ENCODE measurements at places on chromosomes 12 and 14.

GRCh38 chr12:57552306-57552651 is 2.4 kb downstream of the KIF5A start:
- no peak for DNase-seq

DNA sequence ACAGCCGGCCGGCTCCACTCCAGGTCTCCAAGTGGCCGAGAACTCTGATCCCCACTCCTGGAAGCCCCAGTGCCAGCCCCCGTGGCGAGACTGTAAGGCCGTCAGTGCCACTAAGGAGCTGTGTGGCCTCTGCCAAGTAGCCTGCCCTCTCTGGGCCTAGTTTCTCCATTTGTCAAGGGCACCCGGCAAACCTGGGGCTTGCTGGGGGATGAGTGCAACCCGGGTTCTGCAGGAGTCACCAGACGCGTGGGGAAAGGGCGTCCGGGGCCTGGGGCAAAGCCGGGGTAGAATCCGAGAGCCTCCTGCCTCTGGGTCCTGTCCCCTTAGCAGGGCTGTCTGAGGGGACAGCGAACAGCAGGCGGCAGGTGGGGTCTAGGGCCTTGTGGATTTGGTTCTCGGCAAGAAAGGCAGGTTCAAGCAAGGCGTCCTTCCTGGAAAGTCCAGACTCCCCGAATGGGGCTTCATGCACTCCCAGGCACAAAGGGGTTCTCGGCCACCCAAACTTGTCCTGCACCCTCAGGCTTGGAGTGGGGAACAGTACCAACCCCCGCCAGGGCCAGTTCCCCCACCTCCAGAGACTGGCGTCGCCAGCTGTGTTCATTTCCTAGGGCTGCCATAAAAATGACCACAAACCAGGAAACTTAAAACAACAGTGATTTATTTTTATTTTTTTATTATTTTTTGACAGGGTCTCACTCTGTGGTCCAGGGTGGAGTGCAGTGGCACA is 56.0 kb downstream of the NCOR2 start:
- DNase-seq, result no peak

- no peak for DNase-seq
Measured at GRCh38 chr12:120361506-120362208, 7.3 kb downstream of the MSI1 start.

GRCh38 chr14:79093531-79093930 is 923.4 kb downstream of the NRXN3 start:
- DNase-seq, result no peak

DNA sequence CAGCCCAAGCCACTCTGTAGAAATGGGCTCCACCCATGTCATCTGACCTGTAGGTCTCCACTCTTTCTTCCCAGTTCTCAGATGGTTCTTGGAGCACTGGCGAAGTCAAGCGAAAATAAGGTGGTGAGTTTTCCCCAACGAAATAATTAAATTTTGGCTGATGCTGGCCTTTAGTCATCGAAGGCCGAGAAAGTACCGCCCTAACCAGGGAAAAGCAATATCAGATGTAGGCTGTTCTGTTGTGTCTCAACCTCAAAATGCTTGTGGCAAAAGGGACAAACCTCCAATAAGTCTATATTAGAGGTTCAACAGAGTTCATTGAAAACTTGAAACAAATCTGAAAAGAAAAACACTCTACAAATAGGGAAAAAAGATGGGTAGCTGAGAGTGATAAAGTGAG is 48.6 kb upstream of the BCAT1 start:
- no peak for DNase-seq

- no peak for DNase-seq
Measured at GRCh38 chr12:112842441-112842840, 50.9 kb downstream of the RPH3A start.

GRCh38 chr12:56252649-56253048 is 5.5 kb downstream of the ANKRD52 start:
- DNase-seq, result no peak

DNA sequence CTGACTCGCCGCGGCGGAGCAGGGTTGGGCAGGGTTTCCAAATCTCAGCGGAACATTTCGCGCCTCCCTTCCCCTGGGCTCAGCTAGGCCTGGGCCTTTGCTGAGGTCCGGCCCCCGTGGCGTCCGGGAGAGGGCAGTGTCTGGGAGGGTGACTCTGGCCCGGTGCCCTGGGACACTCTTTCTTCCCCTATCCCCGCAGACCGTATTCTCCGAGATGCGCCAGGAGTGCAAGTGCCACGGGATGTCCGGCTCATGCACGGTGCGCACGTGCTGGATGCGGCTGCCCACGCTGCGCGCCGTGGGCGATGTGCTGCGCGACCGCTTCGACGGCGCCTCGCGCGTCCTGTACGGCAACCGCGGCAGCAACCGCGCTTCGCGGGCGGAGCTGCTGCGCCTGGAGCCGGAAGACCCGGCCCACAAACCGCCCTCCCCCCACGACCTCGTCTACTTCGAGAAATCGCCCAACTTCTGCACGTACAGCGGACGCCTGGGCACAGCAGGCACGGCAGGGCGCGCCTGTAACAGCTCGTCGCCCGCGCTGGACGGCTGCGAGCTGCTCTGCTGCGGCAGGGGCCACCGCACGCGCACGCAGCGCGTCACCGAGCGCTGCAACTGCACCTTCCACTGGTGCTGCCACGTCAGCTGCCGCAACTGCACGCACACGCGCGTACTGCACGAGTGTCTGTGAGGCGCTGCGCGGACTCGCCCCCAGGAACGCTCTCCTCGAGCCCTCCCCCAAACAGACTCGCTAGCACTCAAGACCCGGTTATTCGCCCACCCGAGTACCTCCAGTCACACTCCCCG is 3.0 kb downstream of the WNT1 start:
- peak; percentile 6 for DNase-seq

GRCh38 chr14:68230950-68231717 is 411.6 kb downstream of the RAD51B start:
- DNase-seq, result no peak

DNA sequence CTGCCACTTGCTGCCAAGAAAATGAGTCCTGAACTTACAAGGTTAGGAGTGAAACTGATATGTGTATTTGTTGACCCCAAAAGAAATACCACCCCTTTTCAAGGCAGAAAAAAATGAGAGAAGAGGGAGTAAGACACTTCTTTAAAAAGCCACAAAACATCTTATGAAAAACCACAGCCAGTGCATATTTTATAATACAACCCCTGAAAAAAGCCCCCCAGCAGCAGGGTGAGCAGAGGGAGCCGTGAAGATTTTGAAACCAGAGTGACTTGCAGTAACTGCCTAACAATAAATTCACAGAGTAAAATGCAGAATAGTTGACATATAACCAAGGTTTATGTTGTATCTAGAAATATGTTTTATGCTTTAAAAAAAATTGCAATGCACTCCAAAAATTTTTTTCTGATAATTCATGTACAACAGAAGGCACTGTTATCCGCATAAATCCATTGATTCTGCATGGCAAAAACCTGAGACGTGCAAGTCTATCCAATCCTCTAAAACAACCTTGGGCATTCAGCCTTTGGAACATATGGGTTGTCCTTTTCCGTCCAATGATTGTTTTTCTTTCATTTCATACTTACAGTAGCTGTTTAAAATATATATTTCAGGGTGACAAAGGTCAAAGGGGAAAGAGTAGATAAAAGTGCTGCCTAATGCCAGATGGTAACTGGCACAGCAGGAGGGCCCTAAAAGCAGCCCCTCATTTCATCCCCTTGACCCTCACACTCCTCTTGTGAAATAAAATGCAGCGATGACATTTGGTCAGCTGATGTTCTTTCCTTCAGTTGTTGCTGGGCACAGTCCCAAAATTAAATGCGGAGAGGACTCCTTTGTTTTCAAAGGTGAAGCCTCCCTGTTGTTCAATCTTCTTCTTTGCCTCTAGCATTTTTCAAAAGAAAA is 65.3 kb downstream of the IPO8 start:
- no peak for DNase-seq

DNA sequence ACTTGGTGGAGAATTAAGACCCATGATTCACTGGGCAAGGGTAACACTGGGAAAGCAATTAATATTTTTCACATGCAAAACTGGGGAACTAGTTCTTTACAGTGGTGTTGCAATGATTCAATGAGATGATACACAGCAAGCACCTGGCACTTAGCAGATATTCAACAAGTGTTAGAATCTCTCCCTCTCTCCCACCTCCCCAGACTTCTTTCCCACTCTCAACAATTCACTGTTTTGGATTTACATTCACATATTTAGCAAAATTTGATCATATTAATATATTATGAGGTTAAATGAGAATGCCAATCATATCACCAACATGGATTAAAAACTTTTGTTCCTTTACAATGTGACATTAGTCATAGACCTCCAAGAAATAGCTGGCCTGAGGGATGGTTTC is 223.1 kb upstream of the GRIP1 start:
- DNase-seq, result peak; percentile 39

GRCh38 chr12:104455578-104456416 is 951 bp upstream of the CHST11 start:
- DNase-seq, result no peak

- DNase-seq, result no peak
Measured at GRCh38 chr12:20722142-20722541, 27.0 kb downstream of the SLCO1C1 start.

- peak; percentile 6 for DNase-seq
Measured at GRCh38 chr12:56836800-56837663, 73.9 kb downstream of the HSD17B6 start.

DNA sequence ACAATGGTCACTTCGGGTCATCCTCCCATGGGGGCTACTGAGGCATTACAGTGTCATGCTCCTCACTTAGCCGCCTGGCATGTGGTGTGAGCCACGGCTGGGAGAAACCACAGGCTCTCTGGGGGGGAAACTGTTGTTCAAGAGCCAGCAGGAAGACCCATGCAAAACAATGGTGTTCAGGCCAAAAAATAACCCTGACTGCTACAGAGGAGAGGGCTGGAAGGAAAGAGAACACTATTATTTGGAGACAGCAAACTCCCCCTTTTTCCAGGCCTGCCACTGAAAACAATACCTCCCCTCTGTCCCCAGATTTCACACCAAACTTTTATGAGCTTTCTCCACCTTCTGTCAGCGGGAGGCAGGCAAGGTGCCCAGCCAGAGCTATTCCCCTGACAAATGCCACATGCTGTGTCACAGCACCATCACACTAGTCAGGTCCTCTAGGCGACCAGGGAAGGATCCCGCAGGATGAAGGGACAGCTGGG is 83.7 kb downstream of the CHGA start:
- no peak for DNase-seq

DNA sequence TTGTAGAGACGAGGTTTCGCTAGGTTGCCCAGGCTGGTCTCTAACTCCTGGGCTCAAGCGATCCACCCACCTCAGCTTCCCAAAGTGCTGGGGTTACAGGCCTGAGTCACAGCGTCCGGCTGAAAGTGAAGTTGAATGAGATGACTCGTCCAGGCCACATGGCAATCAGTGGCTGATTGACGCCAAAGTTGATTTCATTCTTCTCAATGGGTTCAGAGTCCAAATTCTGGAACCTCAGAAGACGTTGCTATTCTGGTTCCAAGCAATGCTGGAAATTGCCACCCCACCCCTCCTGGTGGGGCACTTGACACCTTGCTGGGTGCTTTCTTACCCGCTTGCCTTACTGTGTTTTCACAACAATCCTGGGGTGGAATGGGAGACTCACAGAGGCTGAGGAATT is 14.9 kb downstream of the ABCB9 start:
- DNase-seq, result no peak

DNA sequence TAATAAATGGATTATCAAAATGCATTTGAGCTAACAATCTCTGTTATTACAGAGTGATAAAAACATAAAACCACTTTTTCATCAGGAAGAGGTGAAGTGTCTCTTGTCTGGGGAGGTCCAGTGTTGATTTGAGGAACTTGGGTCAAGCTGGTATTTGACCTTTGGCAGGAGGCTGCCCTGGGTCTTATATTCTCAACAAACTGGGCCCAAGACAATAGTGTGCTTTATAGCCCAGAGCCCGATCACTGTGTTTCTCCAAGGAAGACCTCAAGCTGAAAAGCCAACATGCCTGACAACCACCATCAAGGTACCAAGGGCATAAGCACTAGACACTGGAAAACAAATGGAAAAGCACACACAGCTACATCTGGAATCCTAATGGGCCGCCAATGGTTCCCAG is 137.0 kb downstream of the SLC25A21 start:
- DNase-seq, result no peak

Data from MV-4-11 (cell line).